ENCODE measurements at places on chromosomes 3 and 15. TPM values are rescaled to one million over a fixed set of nuclear protein-coding genes. Genes with fewer than 3 reads are reported as not detected.

- no peak for DNase-seq
Measured at GRCh38 chr15:39417366-39418134, 163.3 kb upstream of the THBS1 start.

- no peak for DNase-seq
Measured at GRCh38 chr3:97958396-97958795, 13.8 kb downstream of the RIOX2 start.

DNA sequence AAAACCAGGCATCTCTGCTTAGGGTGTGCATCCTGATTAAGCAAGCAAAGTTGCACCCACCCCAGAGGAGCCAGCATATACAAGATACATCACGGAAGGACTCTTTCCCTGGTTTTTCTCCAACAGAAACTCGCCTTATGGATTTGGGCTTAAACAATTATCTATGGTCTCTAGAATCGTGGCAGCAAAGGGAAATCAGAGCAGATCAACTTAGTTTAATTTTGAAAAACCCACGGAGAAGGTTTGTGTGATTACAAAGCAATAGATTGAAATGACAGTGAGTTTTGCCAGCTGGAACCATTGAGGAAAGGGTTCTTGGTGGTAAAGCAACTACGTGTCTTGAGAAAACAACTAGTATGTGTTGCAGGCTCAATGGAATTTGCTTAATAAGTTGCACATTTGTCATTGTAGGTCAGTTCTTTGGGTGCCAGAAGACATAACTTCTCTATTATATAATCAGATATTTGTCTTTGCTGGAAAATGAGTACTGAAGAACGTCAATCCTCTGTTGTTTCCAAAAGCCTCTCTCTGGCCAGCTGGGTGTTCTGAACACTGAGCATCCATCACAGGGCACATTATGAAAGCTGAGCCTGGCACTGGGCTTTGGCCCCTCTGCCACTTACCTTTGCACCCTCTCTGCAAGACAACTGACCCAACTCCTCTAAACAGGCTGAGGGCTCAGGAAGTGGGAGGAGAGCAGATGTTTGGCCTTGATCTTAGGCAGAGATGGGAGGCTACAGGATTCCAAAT, 75.7 kb upstream of the FBN1 start:
- DNase-seq: no peak

DNA sequence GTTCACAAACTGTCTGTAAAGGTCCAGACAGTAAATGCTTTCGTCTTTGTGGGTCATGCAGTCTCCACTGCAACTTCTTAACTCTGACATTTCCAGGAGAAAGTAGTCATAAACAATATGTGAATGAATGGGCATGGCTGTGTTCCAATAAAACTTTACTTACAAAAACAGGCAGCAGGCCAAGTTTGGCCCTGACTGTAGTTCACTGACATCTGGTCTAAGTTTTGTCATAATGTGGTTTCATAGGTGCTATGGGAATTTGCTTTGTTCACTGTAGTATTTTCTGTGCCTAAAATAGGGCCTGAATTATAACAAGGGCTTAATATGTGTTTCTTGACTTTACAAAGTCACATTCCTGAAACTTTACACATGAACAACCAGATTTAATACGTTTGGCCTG, 186.0 kb upstream of the KBTBD8 start:
- no peak for DNase-seq

GRCh38 chr3:17352620-17353019, 389.8 kb downstream of the TBC1D5 start:
- no peak for DNase-seq

Gene TMC3
- polyA plus RNA-seq: 0.13 TPM

DNA sequence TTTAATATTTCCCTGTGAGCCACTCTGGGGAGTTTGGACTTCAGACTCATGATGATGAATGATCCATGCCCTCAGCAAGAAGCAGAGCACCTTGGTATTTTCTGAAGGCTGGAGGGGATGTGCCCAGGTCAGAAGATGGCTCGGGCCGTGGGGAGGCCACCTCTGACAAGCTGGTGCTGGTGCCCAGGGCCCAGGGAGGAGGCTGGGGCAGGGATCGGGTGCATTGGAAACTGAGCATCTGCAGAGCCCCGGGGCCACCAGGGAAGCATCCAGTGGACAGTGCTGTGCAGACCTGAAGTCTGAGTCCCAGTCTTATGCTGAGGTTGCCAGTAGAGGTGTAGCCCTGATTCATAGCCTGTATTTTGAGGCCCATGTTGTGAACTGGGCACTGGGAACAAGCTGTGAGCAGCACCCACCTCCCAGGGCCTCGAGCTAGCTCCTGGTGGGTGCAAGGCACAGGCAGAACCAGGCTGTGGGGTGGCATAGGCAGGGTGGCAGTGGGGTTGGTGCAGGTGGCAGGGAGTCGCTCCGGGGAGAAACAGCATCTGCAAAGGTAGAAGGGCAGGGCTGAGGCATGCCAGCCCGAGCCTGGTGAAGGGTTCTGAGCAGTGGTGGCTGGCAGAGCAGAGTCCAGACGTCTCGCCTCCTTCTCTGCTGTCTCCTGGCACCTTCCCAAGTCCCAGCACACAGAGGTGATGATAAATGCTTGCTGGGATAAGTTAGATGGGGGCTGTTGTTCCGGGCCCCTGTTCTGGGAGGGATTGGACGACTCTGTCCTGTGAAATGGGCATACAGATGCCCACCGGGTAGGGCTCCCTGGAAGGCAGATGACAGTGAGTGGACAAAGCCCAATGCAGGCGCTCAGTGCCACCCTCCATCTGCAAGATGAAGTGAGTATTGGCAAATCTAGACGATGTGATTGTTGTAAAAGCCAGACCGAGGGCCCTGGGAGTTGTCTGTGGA, 10.6 kb downstream of the DNAJB8 start:
- no peak for DNase-seq

Gene AADAC
- 0.19 TPM for polyA plus RNA-seq

Gene LYZL4
- not detected for polyA plus RNA-seq

DNA sequence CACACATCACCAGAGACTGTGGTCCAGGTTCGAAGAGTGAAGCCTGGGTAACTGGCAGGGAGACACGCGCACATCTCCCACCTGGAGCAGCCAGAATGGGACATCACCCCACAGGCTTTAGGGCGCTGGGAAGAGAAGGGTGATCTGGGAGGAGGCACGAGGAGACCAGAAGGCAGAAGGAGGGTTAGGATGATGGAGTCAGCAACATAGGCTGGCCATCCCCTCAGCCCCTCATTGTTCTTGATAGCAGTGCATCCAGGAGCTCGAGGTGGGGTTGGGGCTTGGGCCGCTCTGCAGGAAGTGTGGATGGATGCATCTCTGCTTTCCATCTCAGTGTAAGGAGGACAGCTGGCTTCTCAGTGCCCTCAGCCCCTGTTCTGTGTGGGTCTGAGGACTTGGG, 15.2 kb downstream of the PLA2G4F start:
- no peak for DNase-seq

Gene TRPM1
- 0.25 TPM for polyA plus RNA-seq

GRCh38 chr15:67815036-67815592, 10.2 kb upstream of the SKOR1 start:
- no peak for DNase-seq

DNA sequence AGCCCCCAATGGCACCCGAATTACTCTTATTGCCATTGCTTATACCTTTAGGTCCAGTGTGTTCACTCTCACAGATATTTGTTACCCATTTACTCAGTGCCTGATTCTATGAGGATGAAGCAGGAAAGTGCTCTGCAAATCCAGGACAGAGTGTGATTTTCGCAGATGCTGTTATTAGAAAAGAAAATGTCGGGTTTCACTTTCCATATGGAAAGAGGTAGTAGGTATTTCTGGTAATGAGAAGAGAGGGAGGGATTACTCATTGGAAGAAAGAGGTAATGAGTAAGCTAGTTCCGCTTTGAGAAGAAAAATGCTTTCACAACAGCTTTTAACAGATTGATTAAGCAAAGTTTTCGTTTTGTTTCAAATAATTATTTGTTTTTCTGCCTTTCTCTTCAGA, 336.3 kb upstream of the CFAP20DC start:
- DNase-seq: no peak

Gene NOX5
- polyA plus RNA-seq: 0.53 TPM

Gene PLD1
- polyA plus RNA-seq: 12.7 TPM
